ENCODE measurements at places on chromosomes 16 and 17. TPM values are rescaled to one million over a fixed set of nuclear protein-coding genes. Genes with fewer than 3 reads are reported as not detected.
A peak's percentile ranks its signal among the peaks of the same experiment; 100 is the strongest.

Gene RDM1
- total RNA-seq, result 6.5 TPM

Gene TSPOAP1
- total RNA-seq, result 11.8 TPM

Gene UNC45B
- not detected for total RNA-seq

Gene PLCG2
- 7.6 TPM for total RNA-seq

Gene CES3
- 1.6 TPM for total RNA-seq

Gene SKAP1
- 109 TPM for total RNA-seq

Gene NPIPA5
- total RNA-seq, result 0.46 TPM

Gene TP53TG3B
- 0.72 TPM for total RNA-seq

Gene IL21R
- 73.5 TPM for total RNA-seq

Gene KCNG4
- total RNA-seq, result not detected

Gene PIK3R6
- 0.96 TPM for total RNA-seq

Gene MT1M
- total RNA-seq, result not detected

Gene TBC1D3H
- not detected for total RNA-seq

Gene GPR179
- 0.07 TPM for total RNA-seq

Gene LLGL2
- total RNA-seq, result 7.1 TPM

Gene ZC3H18
- total RNA-seq, result 76.4 TPM

Gene BCO1
- not detected for total RNA-seq

- DNase-seq, result no peak
Measured at GRCh38 chr17:51706093-51706492, 445.7 kb downstream of the UTP18 start.

DNA sequence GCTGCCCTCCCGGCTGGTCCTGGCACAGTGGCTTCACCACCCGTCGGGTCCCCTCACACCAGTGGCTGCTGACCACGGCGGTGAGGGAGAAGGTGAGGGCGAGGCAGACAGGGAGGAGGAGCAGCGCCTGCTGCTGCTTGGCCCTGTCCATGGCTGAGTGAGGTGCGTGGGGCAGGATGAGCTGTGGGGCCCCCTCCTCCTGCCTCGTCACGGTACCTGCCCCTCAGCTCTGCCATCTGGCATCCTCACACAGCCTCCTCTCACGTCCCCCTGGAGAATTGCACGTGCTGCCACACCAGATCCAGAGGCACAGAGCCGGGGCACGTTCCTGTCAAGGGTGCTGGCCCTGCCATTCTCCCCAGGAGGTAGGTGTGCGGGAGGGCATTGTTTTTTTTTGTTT is at the start of gene GSG1L2:
GSG1L2 (minus strand) TSS at position 159 of the 400 bp plus-strand sequence; CDS start at position 151, 8 bp downstream.
- no peak for DNase-seq

- peak; percentile 48 for DNase-seq
Measured at GRCh38 chr17:21419299-21420239, 43.4 kb downstream of the KCNJ12 start.

GRCh38 chr17:42273474-42274252 is 2.5 kb downstream of the STAT5B start:
- DNase-seq, result no peak

- DNase-seq, result peak; percentile 54
Measured at GRCh38 chr16:27364493-27365141, 37.4 kb upstream of the IL21R start.

DNA sequence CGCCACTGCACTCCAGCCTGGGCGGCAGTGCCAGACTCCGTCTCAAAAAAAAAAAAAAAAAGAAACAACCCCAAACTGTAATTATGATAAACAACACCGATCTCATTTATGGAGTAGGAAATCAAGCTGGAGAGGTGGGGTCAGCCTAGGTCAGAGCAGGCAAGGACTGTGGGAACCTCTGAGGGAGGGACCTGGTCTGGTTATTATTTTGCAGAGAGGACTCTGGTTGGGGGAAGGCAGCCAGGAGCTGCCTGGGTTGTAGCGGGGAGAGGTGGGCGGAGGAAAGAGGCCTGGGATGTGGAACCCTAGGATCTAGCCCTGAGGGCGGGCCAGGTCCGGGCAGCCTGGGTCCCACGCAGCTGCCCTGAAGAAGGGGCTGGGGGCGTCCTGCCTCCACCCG is 10.9 kb upstream of the HS3ST6 start:
- peak; percentile 49 for DNase-seq

DNA sequence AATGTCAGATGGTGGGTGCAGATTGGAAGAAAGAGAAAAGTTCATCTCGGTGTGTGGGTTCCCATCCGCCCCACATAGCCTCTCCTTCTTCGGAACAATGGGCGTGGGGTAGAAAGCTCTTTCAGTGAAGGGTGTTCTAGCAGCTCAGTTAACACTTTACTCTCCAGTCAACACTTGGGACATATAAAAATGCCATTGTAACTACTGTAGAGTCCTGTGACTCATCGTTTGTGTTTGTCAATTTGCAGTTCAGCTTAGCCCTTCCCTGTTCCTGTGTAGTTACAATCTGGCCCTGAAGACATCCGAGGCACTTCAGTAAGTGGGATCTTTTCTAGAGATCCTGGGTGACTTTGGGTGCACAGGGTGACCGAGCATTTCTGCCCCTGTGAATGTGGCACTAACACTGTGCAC is 11.5 kb upstream of the CLEC18C start:
- DNase-seq, result no peak

DNA sequence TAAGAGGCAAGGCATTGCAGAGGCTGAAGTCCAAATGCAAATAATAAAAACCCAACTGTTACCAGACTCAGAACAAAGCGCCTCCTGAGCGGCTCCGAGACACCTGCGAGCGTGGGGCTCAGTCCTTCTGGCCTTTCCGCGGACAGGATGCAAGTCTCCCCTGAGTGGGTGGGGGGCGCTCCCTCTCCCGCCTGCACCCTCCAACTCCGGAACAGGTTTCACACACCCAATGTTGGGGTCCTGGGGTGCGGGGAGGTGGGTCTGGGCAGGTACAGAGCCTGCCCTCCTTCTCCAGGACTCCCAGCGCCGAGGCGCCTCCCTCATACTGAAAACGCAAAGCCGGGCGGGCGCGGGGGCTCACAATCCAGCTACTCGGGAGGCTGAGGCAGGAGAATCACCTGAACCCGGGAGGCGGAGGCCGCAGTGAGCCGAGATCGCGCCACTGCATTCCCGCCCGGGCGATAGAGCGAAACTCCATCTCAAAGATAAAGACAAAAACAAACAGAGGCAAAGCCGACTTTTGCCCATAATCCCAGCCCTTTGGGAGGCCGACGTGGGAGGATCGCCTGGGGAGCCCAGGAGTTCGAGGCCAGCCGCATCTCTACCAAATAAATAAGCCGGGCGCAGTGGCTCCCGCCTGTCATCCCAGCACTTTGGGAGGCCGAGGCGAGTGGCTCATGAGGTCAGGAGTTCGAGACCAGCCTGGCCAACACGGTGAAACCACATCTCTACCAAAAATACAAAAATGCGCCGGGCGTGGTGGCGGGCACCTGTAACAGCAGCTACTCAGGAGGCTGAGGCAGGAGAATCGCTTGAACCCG is 893 bp downstream of the GINS2 start:
- DNase-seq, result peak; percentile 66

DNA sequence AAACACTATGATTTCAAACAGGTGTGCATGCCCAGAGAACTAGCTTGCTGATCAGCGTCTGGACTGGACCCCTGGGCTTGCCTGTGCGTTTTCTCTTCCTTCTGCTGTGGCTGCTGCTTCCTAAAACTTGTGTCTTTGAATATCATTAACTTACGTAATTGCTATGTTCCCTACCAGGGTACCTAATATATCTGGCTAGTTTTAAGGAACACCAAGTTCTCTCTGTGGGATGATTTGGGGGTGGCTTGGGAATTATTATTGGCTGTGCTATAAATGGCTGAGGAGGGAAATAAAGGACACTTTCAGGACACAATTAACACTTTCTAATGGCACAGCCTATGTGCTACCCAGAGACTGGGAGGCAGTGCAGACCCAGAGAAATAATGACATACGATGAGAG is 606.0 kb upstream of the RBFOX1 start:
- DNase-seq, result no peak

DNA sequence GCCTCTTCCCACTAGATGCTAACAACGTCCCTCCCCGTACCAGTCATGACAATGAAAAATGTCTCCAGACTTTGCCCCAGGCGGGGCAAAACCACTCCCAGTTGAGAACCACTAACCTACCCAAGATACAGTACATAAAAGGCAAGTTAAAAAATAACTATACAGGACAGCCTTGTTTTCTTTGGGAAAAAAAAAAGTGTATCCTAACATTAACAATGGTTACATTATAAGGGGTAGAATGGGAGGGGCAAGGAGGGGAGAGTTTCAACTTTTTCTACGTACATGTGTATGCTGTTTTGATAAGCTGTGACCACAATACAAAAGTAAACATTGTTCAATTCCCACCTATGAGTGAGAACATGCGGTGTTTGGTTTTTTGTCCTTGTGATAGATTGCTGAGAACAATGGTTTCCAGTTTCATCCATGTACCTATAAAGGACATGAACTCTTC is 94.9 kb downstream of the TOX3 start:
- no peak for DNase-seq

GRCh38 chr16:90008708-90009145 is 10.5 kb downstream of the DBNDD1 start:
- DNase-seq, result peak; percentile 80

GRCh38 chr16:3454093-3454492 is 10.6 kb downstream of the NAA60 start:
- no peak for DNase-seq

- DNase-seq, result no peak
Measured at GRCh38 chr17:50172130-50172529, 6.3 kb downstream of the SGCA start.

DNA sequence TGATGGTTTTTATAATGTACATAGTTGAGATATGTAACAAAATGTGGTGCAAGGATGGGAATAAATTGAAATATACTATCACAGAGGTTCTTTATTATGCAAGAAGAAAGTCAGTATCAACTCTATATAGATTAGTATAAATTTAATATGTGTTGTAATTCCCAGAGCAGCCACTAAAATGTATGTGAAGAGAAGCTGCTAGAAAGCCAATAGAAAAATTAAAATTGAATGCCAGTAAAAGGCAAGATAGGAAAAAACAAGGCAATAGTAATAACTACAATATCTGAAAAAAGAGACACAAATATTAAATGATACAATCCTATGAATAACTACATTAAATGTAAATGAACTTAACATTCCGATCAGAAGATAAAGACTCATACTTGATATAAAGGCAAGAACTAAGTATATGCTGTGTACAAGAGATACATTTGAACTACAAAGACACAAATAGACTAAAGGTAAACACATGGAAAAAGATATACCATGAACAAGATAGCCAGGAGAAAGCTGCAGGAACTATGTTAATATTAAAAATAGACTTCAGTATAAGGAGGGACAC is 92.0 kb downstream of the ABCA8 start:
- DNase-seq, result no peak

DNA sequence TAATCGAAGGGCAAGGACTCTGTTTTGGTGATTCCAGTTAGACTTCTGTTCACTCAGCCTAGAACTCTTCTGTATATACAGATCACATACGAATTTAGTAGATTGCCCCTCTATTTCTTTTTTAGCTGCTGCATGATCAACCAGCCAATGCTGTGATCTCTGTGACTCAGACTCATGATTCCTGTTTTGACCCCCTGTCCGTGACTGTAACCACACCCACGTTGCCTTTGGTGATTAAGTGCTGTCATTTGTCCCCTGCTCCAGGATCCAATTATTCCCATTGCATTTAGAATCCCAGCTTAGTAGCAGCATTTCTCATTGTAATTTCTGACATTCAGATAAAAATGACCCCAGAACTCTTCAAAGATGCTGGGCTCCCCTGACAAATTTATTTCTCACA is 545.7 kb downstream of the NPIPA7 start:
- DNase-seq, result no peak

DNA sequence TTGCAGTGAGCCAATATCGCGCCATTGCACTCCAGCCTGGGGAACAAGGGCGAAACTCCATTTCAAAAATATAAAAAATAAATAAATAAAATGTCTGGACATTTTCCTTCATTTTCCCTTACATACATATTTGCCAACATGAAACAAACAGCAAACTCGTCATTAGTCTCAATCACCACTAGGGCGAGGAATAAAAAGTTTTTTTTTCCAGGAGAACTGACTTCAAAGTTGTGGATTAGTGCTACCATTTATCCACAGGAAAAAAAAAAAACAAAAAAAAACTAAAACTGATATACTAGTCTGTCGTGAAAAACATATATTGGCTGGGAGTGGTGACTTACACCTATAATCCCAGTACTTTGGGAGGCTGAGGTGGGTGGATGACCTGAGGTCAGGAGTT is 77.0 kb upstream of the MTMR4 start:
- no peak for DNase-seq

- peak; percentile 87 for DNase-seq
Measured at GRCh38 chr17:28763804-28764266, 20.0 kb downstream of the TRAF4 start.

DNA sequence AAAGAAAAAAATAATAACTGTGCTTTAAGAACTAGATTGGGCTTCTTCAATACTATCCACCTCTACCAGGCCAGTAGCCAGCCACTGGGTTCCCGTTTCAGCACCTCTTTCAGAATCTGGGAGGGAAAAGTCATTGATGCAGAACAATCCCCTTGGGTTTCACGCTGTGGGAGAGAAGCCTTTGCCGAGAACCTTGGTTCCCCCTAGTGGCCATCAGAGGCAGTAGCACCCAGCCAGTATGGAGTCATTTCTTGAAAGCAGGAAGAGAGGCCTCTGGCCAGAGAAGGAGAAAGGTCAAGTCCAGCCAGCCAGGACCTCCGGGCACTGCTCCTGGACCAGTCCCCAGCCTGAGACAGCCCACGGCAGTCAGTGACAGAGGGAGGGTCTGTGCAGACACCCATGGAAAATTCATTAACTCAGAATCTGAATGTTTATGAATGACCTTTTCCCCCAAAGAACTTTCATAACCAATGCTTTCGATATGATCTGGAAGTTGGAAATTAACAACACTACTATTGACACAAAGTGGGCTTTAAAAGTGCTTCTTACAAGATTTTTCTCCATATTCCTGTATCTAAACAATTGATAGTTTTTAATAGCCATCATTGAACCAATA is 51.2 kb upstream of the CDH5 start:
- peak; percentile 63 for DNase-seq

- DNase-seq, result no peak
Measured at GRCh38 chr16:3792472-3793012, 75.2 kb upstream of the TRAP1 start.

DNA sequence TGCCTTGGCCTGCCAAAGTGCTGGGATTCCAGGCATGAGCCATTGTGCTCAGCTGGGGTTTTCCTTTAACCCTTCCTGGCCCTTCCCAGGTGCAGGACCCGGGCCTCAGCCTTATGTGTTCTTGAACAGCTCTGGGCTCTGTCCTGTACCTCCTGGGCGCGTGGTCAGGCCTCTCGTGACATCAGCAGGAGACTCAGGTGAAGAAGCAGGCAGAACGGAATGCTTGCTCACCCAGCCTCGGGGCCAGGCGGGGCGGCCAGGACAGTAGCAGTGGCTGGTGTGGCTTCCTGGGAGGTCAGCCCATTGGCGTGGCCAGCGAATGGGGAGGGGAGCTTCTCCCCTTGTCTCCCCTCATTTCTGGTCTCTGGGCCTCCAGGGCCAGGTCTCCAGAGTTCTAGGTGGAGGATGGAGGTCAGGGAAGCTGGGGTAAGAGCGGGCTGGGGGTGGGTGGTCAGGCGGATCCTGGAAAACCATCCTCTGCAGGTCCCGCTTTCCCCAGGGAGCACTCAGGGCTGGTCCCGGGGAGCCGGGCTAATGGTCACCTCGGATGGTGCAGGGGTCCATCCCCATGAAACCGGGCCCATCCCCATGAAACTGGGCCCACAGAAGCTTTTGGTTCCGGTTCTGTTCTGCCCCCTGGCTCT is 281.5 kb downstream of the SEC14L1 start:
- DNase-seq, result no peak

GRCh38 chr17:63546308-63547082 is 3.8 kb upstream of the DCAF7 start:
- no peak for DNase-seq
